ENCODE measurements at places on chromosomes 16 and 17.

- DNase-seq, result no peak
Observed at GRCh38 chr16:86952769-86953168, 364.4 kb downstream of the C16orf95 start.

DNA sequence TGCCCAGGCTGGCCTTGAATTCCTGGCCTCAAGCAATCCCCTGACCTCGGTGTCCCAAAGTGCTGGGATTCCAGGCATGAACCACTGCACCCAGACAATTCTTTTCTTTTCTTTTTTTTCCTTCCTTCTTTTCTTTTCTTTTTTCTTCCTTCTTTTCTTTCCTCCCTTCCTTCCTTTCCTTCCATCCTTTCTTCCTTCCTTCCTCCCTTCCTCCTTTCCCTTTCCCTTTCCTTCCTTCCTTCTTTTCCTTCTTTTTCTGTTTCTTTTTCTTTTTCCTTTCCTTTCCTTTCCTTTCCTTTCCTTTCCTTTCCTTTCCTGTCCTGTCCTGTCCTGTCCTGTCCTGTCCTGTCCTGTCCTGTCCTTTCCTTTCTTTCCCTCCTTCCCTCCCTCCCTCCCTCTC is 44.6 kb downstream of the PLCG2 start:
- DNase-seq, result no peak

GRCh38 chr16:73565925-73566324 is 518.0 kb upstream of the ZFHX3 start:
- no peak for DNase-seq

DNA sequence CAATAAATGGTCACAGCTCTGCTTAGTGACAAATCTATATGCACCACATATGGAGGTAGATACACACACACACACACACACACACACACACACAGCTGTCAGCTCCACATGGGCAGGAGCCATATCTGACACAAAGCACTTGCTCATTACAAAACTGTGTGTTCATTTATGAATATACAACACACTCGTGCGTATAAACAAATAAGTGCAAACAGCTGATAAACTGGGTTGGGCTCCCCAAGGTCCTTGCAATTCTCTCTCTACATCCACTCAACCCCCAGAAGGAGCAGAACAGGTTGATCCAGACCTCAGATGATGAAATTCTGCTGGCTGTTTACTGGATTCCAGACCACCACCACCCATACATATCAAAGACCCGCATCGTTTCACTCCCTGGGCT is 140.7 kb downstream of the XYLT1 start:
- no peak for DNase-seq

GRCh38 chr17:45706033-45706432 is 78.1 kb upstream of the CRHR1 start:
- no peak for DNase-seq

DNA sequence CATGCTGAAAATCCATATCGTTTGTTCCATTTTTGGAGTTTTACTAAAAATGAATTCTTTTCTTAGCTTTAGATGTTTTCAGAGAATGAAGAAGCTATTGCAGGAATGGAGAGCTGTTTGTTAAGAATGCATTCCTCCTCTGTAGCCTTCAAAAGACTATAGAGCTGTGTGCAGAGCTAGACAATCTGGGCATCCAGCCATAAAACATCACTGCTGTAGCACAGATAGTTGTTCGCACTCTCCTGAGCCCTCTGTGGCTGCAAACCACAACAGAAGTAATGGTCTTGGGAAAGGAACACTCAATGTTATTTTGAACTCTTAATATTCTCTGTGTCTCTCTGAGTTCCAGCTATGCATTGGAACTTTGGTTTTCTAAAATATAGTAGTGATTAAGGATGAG is 4.9 kb downstream of the TNRC6C start:
- no peak for DNase-seq

DNA sequence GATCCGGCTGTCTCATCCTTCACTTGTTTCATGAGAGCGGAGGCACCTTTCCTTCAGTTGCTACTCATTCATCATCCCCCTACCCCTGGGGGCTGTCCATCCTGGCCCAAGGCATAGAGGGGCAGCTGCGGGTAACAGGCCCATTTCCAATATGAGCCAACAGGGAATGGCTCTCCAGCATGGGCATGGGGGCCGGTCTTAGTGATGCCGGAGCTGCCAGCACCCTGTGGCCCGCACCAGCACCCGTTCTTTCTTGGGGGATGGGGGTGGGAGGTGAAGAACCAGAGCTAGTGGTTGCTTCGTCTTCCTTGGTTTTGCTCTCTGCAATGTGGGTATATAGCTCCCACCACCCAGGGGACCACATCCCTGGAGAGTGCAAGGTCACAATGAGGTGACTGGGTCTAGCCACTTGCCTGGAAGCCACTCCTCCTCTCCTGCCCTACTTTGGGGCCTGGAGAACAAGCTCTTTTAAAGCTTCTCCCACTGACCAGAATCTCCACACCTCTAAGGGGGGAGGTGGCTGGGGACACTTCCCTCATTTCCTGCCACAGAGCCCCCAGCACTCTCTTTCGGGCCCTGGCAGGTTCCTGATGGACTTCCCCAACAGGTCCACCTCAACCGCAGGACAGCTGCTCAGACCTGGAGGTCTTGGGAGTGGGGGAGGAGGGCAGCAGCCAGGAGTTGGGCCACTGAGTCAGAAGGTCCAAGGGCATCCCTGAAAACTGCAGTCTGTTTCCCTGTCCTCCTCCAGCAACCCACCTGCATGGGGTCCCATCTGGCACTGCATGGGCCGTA is 11.9 kb upstream of the TBX2 start:
- no peak for DNase-seq

DNA sequence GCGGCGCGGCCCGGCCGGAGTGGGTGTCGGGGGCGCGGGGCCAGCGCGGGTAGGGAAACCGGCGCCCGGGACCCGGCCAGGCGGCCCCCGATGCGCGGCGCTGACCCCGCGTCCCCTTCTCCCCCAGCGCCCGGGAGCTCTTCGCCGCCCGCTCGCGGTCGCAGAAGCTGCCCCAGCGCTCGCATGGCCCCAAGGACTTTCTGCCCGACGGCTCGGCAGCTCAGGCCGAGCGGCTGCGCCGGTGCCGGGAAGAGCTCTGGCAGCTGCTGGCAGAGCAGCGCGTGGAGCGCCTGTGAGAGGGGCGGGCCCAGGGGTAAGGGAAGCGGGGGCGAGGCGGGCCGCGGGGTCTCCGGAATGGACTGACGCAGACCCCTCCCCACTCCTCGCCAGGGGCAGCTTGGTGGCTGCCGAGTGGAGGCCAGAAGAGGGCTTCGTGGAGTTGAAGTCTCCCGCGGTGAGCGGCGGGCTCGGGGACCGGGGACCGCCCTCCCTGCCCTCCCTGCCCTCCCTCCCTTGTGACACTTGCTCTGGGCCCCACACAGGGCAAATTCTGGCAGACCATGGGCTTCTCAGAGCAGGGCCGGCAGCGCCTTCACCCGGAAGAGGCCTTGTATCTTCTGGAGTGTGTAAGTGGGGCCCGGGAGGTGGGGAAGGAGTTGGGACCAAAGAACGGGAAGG is 430 bp downstream of the TSEN54 start:
- peak; percentile 54 for DNase-seq

DNA sequence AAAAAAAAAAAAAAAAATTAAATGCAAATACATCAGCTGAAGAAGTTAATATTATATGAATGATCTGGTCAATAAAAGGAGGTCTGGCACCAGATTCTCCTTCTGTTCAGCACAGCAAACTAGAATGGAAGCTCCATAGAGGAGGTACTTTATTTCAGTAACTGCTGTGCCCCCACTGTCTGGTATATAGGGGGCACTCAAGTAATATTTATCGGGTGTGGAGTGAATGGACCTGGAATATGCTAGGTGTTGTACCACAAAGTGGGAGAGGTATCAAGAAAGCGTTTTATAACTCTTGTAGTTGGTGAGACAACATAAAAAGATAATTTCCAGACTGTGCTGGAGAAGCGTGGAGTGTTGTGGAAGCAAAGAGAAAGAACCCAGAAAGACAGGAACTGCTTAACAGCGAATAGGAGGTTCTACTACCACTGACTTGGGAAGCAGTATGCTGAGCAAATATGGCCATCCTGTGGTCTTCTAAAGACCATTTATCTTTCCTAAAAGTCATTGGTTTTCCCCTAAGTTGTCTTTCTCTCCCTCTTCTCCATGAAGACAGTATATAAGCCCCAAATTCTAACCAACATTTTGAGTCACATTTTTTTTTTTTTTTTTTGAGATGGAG is 12.2 kb upstream of the PRKCA start:
- DNase-seq, result no peak

DNA sequence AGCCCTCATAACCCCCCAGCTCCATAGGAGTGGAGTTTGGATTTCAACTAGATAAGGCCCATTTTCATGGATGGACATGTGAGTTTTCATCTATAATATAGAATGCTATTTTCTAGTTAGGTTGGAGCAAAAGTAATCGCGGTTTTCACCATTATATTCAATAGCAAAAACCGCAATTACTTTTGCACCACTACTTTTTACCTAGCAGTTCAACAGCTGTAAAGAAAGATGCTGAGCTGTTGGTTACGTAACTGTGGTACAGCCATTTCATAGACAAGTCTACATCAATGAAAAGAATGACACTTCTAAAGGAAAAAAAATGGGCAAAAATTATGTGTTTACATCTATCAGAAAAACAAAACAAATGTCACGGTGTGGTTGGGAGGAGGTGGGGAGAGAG is 507.7 kb downstream of the MAF start:
- no peak for DNase-seq

- DNase-seq, result peak; percentile 62
Observed at GRCh38 chr17:78315355-78316114, 44.3 kb downstream of the SOCS3 start.

DNA sequence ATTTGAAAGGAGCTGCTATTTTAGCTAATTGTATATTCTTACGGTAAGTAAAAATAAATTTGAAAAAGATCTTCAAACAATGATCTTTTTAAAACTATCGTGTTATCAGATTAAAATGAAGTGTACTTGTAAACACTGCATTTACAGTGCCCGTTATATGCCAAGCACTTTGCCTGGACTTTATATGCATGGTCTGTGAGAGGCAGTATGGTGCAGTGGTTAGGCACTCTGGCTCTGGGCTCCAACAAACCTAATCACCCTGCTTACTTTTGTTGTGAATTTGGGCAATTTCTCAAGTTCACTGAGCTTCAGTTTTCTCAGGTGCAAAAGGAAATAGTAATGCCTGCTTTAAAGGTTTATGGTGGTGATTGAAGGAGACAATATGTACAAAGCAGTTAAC is 1.4 kb downstream of the PMP22 start:
- DNase-seq, result no peak

- DNase-seq, result no peak
Observed at GRCh38 chr16:85543536-85543935, 69.6 kb upstream of the GSE1 start.

- no peak for DNase-seq
Observed at GRCh38 chr17:50194934-50195865, 6.2 kb downstream of the COL1A1 start.

GRCh38 chr16:55657616-55658015 is 1.8 kb downstream of the SLC6A2 start:
- DNase-seq, result no peak

- DNase-seq, result no peak
Observed at GRCh38 chr17:55266051-55266957, 1.5 kb downstream of the HLF start.

- no peak for DNase-seq
Observed at GRCh38 chr17:17167356-17167755, 38.8 kb downstream of the PLD6 start.

GRCh38 chr16:8831871-8832716 is 34.5 kb downstream of the PMM2 start:
- DNase-seq, result no peak

DNA sequence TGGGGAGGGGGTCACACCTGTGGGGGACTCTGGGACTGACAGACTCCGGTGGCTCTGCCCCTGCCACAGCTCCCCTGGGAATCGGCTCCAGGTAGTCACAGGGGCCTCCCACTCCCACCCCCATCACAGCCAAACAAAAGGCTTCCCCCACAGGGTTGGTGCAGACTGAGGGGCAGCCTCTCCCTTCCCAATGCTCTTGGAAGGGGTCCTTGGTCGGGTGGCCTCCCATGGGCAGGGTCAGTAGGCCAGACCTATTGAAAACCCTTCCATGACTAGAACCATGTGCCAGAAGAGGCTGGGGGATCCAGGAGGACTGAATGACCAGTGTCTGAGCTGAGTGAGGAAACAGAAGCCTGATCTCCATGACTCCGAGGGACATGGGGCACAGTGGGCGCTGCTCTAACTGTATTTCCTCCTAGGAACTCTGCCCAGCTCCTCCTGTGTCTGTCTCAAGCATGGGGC is 28.6 kb downstream of the TK2 start:
- no peak for DNase-seq

DNA sequence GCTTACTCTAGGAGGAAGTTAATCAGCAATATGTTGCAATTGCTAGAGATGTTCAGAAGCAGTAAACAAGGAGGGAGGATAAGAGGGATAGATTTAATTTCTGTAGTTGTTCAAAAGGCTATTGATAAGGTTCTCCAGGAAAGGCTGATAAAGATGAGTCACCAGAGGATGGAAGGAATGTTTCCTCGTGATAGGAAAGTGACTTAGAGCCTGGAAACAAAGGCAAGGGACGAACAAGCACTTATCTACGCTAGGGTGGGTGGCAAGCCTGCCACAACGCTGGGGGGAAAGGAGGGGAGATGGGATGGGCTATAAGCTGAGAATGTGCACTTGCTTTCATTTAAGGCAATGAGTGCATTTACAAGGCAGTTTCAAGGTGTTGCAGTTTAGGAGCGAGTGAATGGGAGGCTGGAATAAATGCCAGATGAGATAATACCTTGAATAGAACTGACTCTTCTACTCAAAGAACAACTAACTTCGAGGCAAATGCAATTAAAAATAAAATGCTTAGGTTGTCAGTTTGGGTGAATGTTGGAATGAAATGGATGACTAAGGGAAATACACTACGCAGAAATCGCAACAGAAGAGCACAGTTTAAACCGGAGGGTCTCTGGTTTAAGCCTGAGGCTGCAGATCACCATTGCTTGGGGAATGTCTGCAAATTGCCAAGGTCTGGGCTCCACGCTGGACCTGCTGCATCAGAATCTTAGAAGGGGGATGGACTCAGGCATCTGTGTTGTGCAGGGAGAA is 76.0 kb upstream of the RBBP6 start:
- no peak for DNase-seq

- DNase-seq, result no peak
Observed at GRCh38 chr16:386641-387156, 4.9 kb upstream of the PGAP6 start.

GRCh38 chr17:35790841-35791240 is 4.6 kb downstream of the MMP28 start:
- DNase-seq, result no peak

GRCh38 chr16:80591071-80591915 is 50.5 kb downstream of the DYNLRB2 start:
- DNase-seq, result peak; percentile 21

GRCh38 chr17:81387100-81388090 is 7.9 kb upstream of the BAHCC1 start:
- DNase-seq, result peak; percentile 61
